ENCODE measurements at places on chromosomes 2 and 18. TPM values are rescaled to one million over a fixed set of nuclear protein-coding genes. Genes with fewer than 3 reads are reported as not detected.

- no peak overlapping the region for H3K4me3 ChIP-seq
- H3K27me3 ChIP-seq: no peaks in the 10 kb centered on the region
- no peaks in the 10 kb centered on the region for H3K4me1 ChIP-seq
Measured at GRCh38 chr2:54233832-54234649, 22.0 kb downstream of the TSPYL6 start.

DNA sequence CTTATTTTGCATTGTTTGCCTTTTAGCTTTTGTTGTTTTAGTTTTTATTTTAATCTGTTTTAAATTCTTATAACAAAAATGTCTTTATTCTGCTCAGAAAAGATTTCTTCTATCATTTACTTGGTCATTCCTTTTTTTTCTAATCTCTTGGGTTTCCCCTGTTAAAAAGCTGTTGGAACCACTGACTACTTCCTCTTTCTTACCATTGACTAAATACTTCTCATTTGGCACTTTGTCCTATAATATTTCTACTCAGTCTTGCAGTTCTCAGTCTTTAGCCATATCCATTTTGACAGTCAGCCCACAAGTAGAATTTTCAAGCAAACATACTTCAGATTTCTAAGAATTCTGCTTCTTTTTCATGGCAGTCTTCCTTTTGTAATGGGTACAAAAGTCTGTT lies 567.2 kb downstream of the SATB2 start:
- no peaks in the 10 kb centered on the region for H3K36me3 ChIP-seq
- H3K4me1 ChIP-seq: no peaks in the 10 kb centered on the region
- no peaks in the 10 kb centered on the region for H3K27me3 ChIP-seq

DNA sequence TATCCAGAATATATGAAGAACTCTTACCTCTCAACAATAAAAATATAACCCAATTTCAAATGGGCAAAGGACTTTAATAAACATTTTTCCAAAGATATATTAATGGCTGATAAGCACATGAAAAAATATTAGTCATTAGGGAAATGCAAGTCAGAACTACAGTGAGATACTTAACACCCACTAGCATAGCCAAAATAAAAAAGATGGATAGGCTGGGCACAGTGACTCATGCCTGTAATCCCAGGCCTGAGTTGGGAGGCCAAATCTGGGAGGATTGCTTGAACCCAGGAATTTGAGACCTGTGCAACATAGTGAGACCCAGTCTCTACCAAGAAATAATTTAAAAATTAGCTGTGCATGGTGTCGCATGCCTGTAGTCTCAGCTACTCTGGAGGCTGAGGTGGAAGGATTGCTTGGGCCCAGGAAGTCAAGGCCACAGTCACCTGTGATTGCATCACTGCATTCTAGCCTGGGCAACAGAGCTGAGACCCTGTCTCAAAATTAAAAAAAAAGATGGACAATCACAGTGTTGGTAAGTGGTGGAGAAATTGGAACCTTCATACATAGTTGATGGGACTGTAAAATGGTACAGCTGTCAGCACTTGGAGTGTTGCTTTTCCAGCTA lies 25.1 kb downstream of the MARCHF7 start:
- H3K36me3 ChIP-seq: peaks cover 49% of the 10 kb centered on the region
- H3K4me1 ChIP-seq: peaks cover 3% of the 10 kb centered on the region
- no peak for DNase-seq
- H3K4me3 ChIP-seq: no peak overlapping the region
- no peaks in the 10 kb centered on the region for H3K27me3 ChIP-seq
- no peak overlapping the region for H3K27ac ChIP-seq

- no peaks in the 10 kb centered on the region for H3K27me3 ChIP-seq
- no peaks in the 10 kb centered on the region for H3K36me3 ChIP-seq
- no peak for DNase-seq
- H3K4me1 ChIP-seq: no peaks in the 10 kb centered on the region
- no peak overlapping the region for H3K27ac ChIP-seq
Measured at GRCh38 chr18:26648509-26649192, 100.3 kb upstream of the KCTD1 start.

GRCh38 chr2:196176142-196176738 lies 4.9 kb upstream of the STK17B start:
- no peak for DNase-seq
- H3K4me3 ChIP-seq: no peak overlapping the region
- H3K27me3 ChIP-seq: no peaks in the 10 kb centered on the region

GRCh38 chr2:238784671-238785527 lies 63.0 kb upstream of the TWIST2 start:
- DNase-seq: peak; percentile 89
- peaks cover 3% of the 10 kb centered on the region for H3K4me1 ChIP-seq
- H3K4me3 ChIP-seq: no peak overlapping the region
- peak overlapping the region; percentile 81 for H3K27ac ChIP-seq
- H3K36me3 ChIP-seq: no peaks in the 10 kb centered on the region

DNA sequence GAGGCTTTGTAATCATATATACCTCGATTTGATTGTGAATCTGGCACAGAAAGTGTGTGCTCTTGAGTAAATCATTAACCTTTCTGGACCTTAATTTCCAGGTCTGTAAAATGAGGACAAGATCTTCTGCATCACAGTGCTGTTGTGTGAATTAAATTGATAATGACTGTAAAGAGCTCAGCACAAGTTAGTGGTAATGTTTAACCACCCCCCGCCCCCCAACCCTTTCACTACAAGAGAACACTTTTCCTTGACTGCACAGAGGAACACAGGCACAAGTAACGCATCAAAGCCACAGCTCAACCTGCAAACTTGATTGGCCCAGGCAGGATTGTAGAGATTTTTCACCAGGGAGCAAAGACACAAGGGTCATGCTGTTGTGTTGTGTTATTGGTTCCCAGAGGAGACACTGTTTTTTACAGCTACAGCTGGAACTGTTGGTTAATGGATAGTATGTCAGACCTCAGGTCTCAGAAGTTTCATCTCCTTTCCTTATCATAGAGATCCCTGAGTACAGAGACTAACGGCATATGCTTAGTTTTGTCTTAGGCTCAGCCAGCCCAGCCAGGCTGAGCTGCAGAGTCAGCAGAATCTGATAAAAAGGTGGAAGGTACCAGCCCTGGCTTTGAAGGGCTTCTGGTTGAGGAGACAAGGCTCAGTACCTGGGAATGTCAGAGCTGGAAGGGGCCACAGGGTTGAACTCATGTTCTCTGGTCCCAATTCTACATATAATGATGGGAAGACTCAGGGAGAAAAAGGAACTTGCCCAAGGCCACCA lies 10.6 kb downstream of the SETBP1 start:
- H3K4me3 ChIP-seq: no peak overlapping the region
- H3K27me3 ChIP-seq: no peaks in the 10 kb centered on the region
- H3K36me3 ChIP-seq: no peaks in the 10 kb centered on the region
- H3K4me1 ChIP-seq: peaks cover 26% of the 10 kb centered on the region
- DNase-seq: no peak
- H3K27ac ChIP-seq: no peak overlapping the region

The GNLY gene
- total RNA-seq: not detected

DNA sequence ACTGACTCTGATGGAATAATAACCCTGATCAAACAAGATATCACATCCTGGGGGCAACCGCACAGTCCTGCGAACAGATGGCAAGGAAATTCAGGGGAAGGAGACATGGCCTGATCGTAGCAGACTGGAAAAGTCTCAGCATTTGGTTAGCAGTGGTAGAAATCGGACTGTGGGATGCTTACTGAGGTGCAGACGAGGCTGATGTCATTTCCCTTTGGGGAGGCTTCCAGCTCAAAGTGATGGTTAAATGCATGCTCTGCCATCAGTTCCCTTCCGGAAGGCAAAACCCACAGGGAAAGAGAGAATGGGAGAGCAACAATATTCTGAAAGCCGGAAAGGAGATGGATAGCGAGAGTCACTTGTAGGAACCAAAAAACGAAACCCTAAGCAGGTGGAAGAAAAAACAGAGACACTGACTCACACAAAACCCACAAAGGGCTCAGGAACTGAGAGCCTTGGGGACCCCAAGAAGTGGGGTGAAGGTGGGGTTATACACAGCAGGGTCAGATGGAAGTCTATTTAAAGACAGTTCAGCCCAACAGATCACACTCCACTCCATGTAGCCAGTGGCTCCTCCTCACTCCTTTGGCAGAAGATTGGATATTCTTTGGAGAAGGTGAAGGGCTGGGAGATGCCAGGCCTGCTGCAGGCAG lies 93.1 kb downstream of the INPP5D start:
- H3K27me3 ChIP-seq: no peaks in the 10 kb centered on the region
- no peak for DNase-seq
- H3K36me3 ChIP-seq: peaks cover 11% of the 10 kb centered on the region
- no peak overlapping the region for H3K27ac ChIP-seq

DNA sequence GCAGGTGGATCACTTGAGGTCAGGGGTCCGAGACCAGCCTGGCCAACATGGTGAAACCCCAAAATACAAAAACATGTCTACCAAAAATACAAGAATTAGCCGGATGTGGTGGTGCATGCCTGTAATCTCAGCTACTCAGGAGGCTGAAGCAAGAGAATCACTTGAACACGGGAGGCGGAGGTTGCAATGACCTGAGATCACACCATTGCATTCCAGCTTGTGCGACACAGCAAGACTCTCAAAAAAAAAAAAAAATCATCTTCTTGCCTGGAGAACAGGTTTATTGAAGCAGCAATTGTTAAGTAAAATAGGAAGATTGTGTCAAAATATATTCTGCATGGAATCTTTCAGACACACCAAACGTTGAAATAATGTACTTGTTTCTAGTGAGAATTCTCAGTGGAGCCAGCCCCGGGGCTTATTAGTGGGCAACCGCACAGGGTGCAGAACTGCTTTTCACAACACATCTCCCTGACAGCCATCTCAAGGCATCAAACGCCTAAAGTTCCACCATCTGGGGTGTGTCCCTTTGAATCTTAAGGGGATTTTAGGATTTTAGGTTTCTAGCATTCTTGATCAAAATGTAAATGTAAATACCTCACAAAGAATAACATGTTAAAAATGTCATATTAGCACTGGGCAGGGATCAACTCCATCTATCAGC lies 28.6 kb upstream of the PPP4R1 start:
- DNase-seq: no peak
- no peak overlapping the region for H3K4me3 ChIP-seq
- no peaks in the 10 kb centered on the region for H3K36me3 ChIP-seq

The PDCL3 gene
- total RNA-seq: 20.9 TPM

DNA sequence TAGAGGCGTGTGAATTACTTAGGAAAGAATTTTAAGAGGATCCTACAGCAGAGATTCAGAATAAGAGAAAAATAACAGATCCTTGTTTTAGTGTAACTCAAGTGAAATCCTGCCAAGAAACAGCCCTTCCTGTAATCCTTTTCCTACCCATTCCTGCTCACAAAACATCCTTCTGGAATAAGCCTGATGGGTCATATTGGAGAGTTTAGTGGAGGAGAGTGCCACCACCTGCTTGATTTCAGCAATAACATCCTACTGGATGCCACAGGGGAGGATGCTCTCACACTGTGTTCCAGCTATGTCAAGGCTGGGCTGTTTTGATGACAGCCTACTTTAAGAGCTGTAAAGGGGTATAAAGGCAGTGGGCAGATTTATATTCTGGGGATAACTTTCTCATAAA lies 54.8 kb upstream of the CCDC178 start:
- DNase-seq: no peak
- no peak overlapping the region for H3K27ac ChIP-seq
- no peak overlapping the region for H3K4me3 ChIP-seq
- H3K36me3 ChIP-seq: no peaks in the 10 kb centered on the region

GRCh38 chr18:78758496-78758895 lies 221.1 kb upstream of the SALL3 start:
- H3K27me3 ChIP-seq: peaks cover 5% of the 10 kb centered on the region
- no peak overlapping the region for H3K27ac ChIP-seq
- no peaks in the 10 kb centered on the region for H3K4me1 ChIP-seq
- no peak overlapping the region for H3K4me3 ChIP-seq
- DNase-seq: peak; percentile 34

- H3K27me3 ChIP-seq: no peaks in the 10 kb centered on the region
- H3K4me1 ChIP-seq: no peaks in the 10 kb centered on the region
- H3K4me3 ChIP-seq: no peak overlapping the region
Measured at GRCh38 chr18:79926715-79927606, 24.5 kb downstream of the SLC66A2 start.

The KCNIP3 gene
- 12.7 TPM for total RNA-seq

The GPR45 gene
- total RNA-seq: not detected

All from suprapubic skin (tissue), 4 donors.